ENCODE measurements at places on chromosomes 13 and 19.

DNA sequence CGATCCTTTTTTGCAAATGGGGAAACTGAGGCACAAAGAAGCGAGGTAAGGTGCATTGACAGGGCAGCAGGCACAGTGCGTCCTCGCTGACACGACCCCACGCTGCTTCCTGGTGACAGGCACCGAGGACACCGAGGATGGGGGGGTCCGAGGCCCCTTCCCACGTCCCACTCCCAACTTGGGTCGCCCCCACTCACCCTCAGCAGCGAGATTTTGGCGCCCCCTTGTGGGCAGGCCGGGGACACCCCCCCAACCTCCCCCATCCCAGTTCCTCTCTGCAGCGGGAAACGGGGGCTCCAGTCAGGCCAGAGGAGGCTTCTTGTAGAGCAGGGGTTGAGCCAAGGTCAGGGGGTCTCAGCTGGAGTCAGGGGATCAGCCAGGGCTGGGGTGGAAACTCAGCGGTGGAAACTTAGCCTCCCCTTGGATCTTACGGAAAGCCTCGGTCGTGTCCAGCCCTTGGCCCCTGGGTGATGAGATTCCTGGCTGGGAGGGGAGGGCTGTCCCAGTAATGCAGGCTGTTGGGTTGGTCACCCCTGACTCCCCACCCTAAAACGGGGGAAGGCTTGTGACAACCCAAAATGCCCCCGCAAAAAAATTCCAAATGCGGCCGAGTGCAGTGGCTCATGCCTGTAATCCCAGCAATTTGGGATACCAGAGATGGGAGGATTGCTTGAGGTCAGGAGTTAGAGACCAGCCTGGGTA is 8.2 kb downstream of the SMIM24 start:
- peak; percentile 10 for DNase-seq

GRCh38 chr19:54416695-54417491 is 1.6 kb downstream of the TTYH1 start:
- no peak for DNase-seq

DNA sequence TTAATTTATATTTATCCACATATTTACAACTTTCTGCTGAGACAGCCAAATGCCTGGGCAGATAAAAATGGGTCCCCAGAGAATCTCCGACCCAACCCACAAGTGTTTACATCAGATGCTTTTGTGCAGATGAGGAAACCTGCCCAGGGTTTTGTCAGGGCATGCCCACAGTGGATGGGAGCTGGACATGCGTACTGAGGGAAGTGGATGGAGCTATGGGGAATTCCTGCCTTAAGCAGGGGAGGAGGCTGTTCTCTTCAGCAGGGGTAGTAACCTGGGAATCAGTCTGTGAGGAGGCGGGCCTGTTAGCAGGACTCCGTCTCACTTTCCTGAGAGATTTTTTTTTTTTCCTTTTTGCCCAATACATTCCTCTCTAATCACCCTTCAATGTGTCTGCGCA is 122.9 kb downstream of the RFC3 start:
- DNase-seq, result no peak

DNA sequence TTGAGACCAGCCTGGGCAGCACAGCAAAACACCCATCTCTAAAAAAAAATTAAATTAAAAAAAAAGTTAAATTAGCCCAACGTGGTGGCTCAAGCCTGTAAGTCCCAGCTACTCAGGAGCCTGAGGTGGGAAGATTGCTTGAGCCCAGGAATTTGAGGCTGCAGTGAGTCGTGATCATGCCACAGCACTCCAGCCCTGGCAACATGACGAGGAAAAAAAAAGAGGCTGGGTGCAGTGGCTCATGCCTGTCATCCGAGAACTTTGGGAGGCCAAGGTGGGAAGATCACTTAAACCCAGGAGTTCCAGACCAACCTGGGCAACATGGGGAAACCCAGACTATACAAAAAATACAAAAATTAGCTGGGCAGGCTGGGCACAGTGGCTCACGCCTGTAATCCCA is 2.2 kb upstream of the TMEM161A start:
- no peak for DNase-seq

GRCh38 chr13:113865427-113865826 is 1.6 kb upstream of the GAS6 start:
- DNase-seq, result no peak

DNA sequence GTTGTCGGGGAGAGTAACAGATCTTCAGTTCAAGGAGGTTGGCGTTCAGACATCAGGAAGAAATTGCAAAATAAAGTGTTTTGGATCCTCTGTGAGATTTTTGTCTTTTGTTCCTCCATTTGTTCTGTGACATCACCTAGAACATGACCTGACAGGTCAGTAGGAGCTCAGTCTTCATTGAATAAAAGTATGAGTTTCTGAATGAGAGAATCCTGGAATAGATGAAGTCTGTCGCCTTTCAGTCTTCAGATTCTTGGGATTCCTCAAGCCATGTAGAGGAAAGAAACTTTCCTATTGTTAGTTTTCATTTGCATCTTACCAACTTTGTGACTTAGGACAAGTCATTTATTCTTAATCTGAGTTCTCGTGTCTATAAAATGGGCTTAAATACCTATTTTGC is 14.4 kb downstream of the ARHGAP35 start:
- no peak for DNase-seq
